ENCODE measurements at places on chromosomes 3 and 15.
A peak's percentile ranks its signal among the peaks of the same experiment; 100 is the strongest.

GRCh38 chr3:183572935-183573334, 17.4 kb upstream of the KLHL6 start:
- DNase-seq = no peak

DNA sequence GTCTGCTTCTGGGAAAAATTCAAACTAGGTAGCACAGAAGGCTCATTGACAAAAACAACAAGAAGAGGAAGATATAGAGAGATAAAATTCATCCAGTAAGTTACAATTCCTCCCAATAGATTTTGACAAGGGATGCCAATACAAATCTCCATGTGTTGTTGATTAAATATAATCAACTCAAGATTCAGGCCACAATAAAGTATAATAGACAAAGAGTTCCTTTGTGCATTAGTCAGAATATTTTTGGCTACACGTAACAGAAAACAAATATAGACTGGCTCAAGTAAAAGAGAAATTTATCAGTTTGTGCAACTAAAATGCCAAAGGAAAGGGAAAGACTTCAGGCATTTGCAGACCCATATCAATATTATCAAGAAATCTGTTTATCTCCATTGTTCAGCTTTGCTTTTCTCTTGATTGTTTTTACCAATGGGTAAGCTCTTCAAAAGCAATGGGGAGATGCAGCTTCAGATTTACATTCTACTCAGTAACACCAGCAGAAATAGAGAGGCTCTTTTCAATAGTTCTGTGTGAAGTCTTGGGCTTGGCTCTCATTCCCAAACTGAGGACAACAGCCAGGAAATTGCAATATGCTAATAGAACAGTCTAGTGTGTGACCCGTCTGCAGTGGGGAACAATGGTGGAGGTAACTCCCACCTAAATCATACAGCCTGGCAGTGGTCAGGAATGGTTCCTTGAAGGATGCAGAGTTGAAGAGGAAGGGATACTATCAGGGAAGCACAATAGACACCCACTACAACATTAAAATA, 77.6 kb upstream of the PROK2 start:
- no peak for DNase-seq

DNA sequence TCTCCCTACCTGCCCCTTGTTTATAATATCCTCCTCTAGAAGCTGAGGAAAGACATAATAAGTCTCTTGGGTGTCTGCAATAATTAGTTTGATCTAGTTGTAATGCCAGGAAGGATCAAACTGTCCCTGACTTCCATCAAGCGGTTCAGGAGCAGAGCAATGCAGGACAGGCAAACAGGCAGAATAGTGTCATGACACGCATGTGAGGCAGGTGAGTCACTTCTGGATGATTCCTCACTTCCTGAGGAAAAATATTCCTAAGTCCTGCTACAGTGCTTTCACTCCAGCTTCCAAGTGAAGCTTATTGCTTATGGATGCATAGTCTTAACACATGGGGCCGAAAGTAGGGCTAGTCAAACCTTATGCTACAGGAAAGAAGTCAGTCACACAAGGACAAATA, 85.8 kb downstream of the GREM1 start:
- no peak for DNase-seq

DNA sequence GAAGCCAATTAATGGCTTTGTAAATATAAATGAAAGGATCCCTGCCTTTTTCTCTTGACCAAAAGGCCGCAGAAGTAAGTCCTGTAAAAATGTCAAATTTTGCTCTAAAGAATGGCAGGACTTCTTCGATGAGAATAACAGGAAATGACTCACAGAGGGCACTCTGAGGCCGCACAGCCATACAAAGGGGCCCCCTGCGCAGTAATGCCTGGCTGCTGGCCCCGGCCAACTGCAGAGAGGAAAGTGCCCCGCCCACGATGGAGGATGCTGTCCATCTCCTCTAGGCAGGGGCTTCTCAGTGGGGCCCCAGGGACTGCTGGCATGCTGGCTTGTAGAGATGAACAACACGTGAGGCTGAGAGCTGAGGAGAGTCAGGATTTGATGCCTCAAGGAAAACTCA, 18.1 kb upstream of the SCN10A start:
- DNase-seq = peak; percentile 52

- DNase-seq = no peak
Observed at GRCh38 chr15:91603384-91604080, 250.0 kb upstream of the SLCO3A1 start.

DNA sequence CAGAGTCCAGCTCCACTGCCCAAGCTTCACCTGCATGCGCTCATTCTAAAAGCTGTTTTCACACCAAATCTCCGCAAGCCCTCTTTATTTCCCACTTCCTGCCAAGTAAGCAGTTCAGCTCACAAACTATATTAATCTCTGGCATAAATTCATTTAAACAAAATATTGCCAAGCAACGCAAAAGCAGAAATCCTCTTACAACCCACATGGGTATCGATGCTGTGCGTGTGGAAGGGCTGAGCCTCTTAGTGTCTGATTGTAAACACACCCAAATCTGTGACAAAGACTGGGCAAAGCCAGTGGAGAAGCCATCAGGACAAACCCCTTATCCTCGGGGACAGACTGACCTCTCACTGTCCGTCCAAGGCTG, 124.3 kb upstream of the ATP2B2 start:
- DNase-seq = no peak

GRCh38 chr3:190368881-190369280, 19.1 kb upstream of the CLDN16 start:
- no peak for DNase-seq

- no peak for DNase-seq
Observed at GRCh38 chr15:64845183-64845611, 3.5 kb downstream of the PLEKHO2 start.

DNA sequence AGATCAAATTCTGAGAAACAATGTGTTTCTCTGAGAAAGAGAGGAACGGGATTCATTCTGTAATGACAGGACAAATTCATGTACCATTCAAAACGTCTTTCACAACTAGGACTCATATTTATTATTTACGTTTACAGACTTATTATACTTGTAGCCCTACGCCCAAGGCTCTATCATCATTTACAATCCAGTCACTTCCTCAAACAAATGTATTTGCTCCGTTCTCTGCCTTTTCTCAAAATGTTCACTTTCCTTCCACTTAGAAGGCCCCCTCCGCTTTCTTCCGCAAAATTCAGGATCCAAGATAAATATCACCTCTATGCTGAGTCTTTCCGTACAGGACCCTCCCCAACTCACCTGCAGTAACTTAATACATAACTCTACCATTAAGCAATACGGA, 745 bp downstream of the RSL24D1 start:
- DNase-seq = no peak

GRCh38 chr3:69092030-69092516, 7.3 kb downstream of the ARL6IP5 start:
- DNase-seq = peak; percentile 87

DNA sequence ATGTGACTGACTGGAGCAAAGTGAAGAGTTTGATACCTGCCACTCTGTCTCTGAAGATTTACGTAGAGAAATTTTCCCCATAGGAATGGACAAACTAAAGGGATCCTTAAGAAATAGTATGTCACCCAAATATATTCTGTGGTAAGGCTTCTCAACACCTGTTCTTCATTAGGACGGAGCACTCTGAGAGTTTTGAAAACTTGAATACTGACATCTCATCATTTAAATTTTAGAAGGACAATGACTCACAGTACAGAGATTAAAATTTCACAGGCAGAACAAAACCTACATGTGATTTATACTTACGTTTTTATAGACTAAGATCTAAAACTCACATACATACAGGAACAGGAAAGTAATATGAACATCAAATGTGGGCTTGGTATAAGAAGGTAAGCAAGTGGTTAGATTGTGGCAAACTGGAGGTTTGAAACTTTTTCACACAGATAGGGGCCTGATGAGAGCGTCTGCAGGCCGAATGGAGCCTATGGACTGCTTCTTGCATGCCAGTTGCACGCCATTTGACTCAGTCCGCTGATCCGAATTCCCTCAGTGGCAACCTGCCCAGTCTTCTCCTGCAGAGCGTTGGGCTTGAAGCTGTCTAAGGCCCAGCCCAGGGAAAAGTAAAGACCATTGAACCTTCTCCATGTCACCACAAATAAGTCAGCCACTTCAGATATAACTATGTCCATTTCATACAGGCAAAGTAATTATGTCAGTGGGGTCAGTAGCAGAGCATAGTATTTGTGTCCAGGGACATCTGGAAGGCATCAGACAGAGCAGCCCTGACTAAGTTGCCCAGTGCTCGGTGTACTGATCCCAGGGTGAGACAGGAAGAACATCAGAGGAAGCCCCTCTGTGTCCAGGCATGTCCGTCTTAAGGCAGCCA, 45.7 kb downstream of the ZBTB38 start:
- peak; percentile 53 for DNase-seq

GRCh38 chr3:10890665-10891064, 74.6 kb downstream of the SLC6A11 start:
- no peak for DNase-seq

DNA sequence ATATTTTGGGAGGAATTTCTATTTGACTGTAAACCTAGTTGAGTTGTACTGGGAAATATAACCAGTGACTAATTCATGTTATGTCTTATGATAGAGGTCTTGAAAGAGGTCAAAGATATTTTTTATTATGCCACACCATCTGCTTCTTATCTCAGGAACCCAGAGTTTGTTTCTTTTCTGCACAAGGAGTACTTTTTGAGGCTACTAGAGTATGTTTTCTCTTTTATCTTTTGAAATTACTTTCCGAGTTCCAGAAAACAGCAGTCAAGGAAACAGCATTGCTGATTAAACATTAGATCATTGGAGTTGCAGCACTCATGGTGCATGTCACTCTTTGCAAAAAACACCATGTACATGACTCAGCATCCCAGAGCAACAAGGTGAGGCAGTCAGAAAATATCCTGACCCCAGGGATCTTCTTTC, 645.8 kb upstream of the NR2F2 start:
- no peak for DNase-seq

GRCh38 chr3:196757876-196758739, 18.5 kb downstream of the PAK2 start:
- DNase-seq = no peak

- DNase-seq = peak; percentile 39
Observed at GRCh38 chr3:152444029-152444641, 175.4 kb downstream of the MBNL1 start.

DNA sequence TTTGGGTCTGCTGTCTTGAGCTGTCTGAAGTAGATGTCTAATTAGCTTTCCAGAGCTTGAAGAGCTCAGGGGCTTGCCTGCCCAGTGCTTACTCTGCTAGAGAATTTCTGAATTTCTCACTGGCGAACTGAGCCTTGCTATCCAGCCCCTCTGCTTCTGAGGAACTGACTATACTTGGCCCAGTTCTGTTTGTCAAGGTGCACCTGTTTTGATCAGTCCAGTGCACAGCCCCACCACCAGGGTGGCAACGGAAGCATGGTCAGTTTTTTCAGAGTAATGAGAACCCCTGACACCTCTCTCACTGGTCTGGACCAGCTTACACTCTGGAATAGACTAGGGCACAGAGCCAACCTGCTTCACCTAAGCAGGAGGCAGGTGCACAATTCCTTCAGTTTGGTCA, 25.2 kb downstream of the ITGB5 start:
- no peak for DNase-seq

- DNase-seq = no peak
Observed at GRCh38 chr3:136937851-136938250, 19.9 kb upstream of the IL20RB start.

DNA sequence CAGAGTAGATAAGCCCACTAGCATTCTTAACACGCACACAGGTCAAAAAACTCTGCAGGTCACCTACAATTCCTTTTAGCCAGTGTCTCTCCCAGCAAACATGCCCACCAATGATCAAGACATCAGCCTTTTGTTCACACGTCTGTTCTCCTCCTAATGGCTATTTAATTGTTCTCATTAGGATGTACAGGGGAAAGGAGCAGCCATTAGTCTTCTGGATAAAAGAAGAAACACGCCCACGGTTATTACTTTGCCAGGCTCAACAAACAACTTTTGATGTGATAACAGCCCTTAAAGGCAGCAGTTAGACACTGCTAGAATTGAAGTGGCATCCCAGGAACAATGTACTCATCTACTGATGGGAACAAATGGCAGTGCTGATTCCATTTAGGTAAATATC, 108.8 kb downstream of the NTRK3 start:
- DNase-seq = no peak

DNA sequence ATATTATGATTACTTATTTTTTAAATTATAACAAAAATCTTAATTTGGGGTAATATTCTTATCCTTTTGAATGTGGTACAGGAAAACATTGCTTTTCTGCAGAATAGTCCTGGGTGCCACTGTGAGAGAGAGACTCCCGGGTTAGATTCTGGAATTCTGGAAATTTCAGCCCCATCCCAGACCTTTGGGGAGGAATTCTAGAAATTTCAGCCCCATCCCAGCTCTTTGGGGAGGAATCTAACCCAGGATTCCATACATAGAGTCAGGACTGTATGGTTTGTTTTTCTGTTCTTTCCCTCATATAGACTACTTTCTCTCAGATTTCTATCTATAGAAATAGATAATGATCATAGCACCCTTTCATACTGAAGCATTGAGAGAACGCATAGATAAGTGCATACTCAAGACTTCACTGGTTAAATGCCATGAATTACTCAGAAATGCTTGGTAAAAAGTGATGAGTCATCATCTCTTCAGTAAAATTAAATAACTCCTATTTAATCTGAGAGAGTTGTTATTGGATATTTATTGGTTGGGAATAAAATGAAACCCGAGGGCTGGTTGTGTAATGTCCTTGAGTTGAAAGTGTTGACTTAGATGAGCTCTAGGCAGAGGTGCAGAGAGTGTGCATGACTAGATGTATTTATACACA, 8.3 kb downstream of the EIF2AK4 start:
- DNase-seq = peak; percentile 36

DNA sequence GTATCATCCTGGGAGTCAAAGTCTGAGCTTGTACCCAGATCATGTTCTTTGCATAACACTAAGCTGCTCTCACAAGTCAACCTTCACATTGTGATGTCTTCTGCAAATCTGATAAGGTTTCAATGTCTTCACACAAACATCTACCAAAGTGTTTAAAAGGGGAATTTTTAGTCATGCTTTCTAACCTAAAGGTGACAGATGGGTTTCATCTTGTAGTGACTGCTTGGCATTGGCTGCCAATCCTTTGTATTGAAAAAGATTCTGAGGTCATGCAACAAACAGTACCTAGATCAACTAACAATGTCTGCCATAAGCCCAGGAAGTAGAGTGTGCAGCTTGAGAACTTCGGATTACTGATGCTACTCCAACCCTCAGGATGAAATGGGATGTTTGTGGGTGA, 43.6 kb upstream of the DIPK2A start:
- no peak for DNase-seq

GRCh38 chr15:58528188-58528870, 96.5 kb downstream of the LIPC start:
- no peak for DNase-seq

DNA sequence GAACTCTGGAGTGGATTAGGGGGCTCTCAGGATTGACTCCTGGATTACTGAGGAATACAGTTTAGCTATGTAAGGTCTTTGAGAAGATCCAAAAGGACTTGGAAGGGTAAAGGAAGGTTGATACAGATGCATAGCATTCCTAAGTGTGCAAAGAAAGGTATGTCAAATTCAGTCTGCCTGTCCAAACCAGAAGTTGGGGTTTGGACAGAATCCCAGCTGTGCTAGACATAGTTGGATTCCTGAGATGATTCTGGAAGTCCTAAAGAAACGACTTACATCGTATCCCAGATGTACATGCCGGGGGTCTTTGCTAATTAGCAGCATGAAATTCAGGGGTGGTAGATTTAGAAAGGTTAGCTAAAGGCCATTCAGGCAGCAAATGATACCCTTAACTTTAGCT, 97.7 kb upstream of the TSPAN3 start:
- no peak for DNase-seq
